ENCODE measurements at places on chromosomes 2 and 18.

DNA sequence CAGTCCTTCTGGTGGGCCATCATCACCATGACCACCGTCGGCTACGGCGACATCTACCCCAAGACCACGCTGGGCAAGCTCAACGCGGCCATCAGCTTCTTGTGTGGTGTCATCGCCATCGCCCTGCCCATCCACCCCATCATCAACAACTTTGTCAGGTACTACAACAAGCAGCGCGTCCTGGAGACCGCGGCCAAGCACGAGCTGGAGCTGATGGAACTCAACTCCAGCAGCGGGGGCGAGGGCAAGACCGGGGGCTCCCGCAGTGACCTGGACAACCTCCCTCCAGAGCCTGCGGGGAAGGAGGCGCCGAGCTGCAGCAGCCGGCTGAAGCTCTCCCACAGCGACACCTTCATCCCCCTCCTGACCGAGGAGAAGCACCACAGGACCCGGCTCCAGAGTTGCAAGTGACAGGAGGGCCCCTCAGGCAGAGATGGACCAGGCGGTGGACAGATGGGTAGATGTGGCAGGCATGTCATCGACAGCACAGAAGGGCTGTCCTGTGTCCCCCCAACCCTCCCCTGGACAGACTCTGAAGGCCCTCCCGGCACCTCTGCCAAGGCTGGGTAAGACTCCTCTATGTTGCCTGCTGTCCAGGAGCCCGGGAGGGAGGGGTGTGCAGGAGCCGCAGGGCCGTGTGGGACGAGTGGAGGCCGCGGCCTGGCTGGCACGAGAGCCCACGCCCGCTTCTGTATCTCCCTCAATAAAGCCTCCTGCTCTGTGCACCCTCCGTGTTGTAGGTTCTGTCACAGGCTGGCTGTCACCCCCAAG lies 2.0 kb downstream of the KCNF1 start:
- no peak for DNase-seq

DNA sequence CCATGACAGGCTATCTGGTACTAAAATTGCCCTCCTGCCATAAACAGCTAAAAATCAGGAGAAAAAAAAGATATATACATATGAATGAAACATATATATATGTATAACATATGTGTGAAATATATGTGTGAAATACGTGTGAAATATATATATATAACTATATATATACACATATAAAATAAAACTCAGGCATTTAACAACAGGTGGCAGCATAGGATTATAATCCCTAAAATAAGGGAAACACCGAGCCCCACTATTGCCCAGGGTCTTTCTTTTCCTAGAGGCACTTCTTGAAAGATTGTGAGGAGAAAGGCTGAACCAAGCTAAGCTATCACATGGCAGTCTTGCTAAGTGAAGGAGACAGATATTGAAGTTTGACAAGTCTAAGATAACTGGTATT lies 65.9 kb upstream of the CYTIP start:
- DNase-seq: no peak

GRCh38 chr2:198639580-198639979 lies 818.2 kb downstream of the SATB2 start:
- DNase-seq: peak; percentile 25

DNA sequence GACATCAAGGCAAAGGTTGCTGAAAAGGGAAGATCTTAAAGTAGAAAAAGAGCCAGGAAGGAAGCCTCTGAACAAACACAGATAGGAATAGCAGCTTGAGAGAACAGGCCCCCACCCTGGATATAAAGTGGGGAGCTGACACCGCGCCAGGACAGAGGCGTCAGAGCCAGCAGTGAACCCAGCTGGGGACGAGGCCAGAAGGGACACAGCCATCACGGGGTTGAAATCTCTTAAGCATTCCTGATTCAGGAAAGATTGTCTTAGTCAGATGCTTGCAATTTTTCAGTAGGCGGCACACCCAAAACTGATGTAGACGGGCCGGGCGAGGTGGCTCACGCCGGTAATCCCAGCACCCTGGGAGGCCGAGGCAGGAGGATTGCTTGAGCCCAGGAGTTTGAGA lies 93.8 kb upstream of the PHLPP1 start:
- DNase-seq: no peak

- DNase-seq: no peak
These were observed 20.9 kb downstream of the PHLPP1 start for GRCh38 chr18:62736077-62736855.

- no peak for DNase-seq
These were observed 63.3 kb upstream of the EFEMP1 start for GRCh38 chr2:55986700-55987440.

DNA sequence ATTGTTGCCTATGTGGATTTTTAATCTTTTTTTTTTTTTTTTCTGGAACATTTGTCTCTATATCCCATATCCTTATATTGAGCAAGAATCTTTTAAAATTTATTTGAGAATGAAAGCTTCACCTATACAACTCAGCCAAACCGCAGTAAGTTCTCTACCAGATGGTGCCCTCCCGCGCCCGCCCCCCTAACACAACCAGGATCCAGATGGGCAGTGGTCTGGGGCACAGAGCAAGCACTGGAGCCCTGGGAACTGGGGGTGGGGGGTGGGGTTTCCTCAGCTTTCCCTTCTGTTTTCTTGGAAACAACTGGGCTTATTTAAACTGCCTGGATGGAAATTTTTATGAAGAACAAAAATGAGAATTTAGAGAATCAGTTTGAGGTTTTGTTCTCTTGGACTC lies 74.6 kb downstream of the ACAA2 start:
- DNase-seq: no peak

DNA sequence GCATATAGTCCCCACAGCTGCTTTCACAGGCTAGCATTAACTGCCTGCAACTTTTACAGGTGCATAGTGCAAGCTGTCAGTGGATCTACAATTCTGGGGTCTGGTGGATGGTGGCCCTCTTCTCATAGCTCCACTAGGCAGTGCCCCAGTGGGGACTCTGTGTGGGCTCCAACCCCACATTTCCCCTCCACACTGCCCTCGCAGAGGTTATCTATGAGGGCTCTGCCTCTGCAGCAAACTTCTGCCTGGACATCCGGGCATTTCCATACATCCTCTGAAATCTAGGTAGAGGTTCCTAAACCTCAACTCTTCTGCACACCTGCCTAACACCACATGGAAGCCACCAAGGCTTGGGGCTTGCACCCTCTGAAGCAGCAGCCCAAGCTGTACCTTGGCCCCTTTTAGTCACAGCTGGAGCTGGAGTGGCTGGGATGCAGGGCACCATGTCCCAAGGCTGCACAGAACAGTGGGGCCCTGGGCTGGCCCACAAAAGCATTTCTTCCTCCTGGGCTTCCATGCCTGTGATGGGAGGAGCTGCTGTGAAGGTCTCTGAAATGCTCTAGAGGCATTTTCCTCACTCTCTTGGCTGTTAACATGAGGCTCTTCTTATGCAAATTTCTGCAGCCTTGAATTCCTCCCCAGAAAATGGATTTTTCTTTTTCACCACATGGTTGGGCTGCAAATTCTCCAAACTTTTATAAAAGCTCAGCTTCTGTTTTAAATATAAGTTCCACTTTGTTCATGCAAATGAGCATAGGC lies 59.3 kb downstream of the KDM3A start:
- DNase-seq: no peak

DNA sequence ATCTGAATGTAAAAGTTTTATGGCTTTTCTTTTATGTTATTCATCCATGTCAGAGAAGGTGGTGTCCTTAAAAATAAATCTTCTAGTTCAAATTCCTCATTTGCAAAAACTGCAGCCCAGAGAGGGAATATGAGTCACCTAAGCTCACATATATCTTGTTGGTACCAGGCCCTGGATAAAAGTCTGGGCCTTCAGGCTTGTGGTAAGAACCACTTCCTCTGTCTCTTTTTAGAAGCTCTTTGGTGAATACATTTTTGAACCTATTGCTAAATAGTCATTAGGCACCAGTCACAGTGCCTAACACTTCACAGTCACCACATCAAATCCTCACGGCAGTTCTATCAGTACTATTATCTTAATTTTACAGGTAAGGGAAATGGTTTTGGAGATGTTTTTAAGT lies 199.2 kb downstream of the KCNS3 start:
- DNase-seq: no peak

GRCh38 chr2:47008381-47009252 lies 93.0 kb upstream of the MCFD2 start:
- DNase-seq: peak; percentile 54

- DNase-seq: no peak
These were observed 55.6 kb downstream of the RPL37A start for GRCh38 chr2:216554286-216554685.

DNA sequence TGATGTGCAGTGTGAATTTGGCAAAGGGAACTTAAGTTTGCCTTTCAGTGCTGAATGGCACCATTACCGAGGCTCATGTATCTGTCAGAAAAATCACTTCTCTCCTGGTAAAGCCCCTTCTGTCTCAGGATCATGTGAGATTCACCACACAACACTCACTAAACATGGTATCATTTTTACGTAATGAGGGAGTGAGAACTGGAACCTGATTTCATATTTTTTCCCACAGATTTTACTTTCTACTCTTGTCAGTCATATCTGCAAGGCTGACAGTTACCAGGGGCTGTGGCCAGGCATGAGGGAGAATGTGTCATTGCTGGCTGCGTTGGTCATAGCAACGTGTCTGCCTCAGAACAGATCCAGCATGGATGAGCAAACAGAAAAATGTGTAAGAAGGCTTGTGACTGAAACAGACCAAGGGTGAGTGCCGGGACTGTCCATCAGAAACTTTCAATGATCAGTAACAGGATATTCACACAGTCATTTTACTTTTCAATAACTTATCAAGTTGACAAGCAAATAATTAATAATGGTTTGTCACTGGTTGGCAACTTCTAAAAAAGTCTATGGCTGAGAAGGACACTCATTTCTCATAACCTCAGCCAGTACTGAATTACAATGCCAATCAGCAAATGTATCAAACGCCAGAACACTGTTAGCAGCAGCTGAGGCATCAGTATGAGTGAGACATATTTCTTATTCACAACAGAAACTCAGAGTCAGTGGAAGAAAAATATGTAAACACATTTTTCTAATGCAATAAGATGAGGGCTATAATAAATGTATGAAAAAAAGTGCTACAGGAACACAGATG lies 100.5 kb downstream of the CDC42EP3 start:
- no peak for DNase-seq

- no peak for DNase-seq
These were observed 779.8 kb downstream of the RNF144A start for GRCh38 chr2:7697052-7697451.

DNA sequence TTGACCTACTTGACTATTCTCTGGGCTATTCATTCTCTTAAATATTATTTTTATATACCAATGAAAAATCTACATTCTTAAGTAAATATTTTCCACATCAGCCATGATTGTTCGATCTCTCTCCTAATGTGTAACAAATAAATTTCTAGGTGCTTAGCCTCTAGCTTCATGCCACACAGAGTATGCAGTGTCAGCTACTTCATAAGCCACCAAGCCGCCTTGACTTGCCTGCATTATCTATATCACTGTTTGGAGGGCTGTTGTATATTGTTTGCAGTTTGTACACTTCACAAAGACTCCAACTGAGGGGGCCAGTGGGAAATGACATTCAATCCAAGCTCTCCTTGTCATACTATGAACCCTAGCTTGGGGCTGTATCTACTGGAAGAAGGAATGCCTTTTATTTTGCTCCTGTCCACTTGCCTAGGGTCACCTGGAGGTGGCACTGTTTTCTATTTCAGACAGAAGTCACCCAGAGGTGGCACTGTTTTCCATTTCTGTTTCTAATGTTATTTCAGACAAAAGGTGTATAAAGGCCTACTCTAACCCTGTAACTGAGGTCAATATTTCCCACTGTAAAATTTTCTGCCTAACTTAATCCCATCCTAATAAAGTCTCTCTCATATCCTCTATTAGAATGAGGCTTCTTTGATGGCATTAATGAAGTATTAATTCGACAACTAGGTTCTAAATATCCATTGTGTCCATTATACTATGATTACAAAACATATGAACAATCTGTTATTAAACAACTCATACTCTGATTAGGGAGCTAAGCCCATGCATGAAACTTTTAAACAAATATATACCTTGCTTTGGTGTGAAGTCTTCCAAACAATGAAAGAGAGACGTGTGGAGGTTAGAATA lies 36.4 kb downstream of the COL5A2 start:
- DNase-seq: no peak

DNA sequence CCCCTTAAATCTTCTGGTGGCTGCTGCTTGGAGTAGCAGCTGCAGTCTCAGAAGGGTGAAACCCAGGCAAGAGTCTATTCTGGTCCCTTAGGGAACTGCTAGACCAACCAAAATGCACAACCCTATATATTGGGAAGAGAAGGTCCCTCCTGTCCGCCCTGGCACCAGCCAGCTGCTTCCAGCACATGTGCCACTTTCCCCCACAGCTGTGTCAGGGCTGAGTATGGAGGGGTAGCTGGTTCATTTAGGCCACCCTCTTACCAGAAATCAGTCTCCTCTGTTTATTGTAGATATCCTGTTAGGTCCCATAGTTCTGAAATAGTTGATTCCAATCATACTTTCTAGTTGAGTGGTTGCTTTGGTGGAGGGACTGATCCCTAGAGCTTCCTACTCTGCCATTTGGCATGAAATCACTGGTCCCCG lies 68.9 kb downstream of the BIRC6 start:
- DNase-seq: no peak

- DNase-seq: peak; percentile 88
These were observed 61.7 kb downstream of the ZCCHC2 start for GRCh38 chr18:62584241-62585120.

DNA sequence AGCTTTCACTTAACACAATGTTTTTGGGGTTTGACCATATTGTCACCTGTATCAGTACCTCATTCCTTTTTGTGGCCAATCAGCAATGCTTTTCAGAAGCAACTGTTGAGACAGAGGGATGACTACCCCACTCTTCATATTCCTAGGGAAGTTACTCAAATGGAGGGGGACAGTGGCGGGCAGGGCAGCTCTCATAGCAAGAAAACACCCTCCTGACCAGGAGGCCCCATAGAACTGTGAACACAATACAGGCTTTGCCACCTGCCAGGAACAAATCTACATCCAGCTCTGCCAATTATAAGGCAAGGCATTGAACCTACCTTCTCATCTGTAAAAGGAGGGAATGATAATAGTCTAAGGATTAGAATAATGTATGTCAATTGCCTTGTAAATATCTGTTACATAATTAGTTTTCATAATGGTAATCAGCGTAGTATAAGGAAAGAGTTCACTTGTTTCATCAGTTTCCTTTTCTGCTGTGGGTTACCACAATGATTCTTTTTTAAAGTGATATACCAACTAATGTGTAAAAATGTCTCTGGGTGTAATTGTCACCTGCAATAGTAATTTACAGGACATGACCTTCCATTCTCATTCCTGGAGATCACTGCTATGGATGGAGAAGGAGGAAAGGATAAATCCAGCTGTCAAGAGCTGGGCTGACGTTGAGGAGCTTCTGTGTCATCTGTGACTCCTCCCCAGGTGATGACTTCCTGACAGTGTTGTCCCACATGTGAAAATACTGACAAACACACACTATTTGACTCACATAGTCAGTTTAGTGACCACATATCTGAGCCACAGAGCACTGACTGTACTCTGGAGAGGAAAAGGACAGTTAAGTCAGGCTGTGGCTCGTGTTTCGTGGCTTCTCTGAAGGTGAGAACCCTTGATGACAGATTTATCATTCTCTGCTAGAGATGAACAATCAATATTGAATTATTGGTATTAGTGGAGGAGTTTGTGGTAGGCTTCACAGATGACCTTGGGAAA lies 13.5 kb downstream of the ALPK2 start:
- DNase-seq: no peak

Measured in left colon (tissue), 2 donors.